ENCODE measurements at places on chromosomes 16 and 17.
A peak's percentile ranks its signal among the peaks of the same experiment; 100 is the strongest.

DNA sequence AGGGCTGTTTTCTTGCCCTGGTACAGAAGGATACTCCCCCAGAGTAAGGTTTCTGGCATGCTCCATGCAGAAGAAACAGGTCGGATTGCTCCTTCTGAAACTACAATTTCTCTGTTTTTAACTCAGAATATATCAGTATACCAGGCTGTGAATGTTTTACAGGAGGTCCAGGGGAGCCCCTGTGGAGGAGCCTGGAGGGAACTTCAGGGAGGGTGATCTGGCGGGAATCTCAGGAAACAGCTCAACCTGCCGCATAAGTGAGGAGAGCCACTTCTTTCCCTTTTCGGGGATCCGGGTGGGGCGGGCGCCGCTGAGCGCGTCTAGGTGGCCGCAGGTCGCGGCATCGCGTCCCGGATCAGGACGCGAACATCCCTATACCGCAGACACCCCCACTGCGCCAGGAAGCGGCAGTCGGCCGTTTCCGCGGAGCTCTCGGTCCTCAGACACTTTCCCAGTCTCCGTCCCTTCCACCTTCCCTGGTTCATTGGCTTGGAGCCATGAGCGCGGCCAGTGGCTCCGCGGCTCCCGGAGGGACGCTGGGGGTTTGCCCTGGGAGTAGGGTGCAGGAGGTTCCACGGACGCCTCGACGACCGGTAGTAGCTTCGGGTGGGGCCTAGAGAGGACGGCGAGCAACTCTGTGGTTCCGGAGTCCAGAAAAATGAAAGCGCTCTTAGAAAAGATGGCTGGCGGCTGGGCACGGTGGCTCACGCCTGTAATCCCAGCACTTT is 3.1 kb upstream of the ZNF764 start:
- peak; percentile 72 for DNase-seq

- no peak for DNase-seq
Measured at GRCh38 chr17:13647543-13648021, 45.9 kb upstream of the HS3ST3A1 start.

GRCh38 chr16:27639561-27640276 is 89.8 kb downstream of the KATNIP start:
- DNase-seq = no peak

GRCh38 chr17:11031787-11032186 is 193.9 kb upstream of the PIRT start:
- DNase-seq = no peak

GRCh38 chr16:22075043-22075757 is 17.1 kb upstream of the VWA3A start:
- DNase-seq = no peak

DNA sequence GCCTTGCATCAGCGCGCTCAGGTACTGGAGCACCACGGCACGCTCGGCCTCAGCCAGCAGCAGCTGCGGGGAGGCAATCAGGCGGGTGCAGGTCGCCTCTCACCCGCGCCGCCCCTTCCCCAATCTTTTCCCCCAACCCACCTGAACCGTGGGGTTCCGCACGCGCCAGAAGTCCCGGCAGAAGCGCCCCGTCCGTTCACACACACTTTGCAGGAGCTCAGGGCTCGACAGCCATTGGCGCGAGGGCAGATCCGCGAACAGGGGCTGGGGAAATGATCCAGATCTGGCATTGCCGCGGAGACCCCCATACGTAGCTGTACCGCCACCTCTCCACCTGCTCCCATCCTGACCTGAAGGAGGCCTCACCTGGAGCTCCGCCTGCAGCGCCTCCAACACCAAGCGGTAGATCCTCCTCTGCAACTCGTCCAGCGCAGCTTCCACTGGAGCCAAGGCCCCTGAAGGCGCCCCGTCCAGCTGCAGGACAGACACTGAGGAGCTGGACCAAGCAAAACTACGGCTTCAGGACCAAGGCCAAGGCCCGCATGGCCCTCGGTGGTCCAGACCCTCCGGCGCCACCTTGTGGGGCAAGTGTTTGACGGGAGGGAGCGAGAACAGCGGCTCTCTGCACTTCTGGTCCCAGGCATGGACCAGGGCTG is 1.4 kb upstream of the MATCAP1 start:
- DNase-seq = peak; percentile 86

DNA sequence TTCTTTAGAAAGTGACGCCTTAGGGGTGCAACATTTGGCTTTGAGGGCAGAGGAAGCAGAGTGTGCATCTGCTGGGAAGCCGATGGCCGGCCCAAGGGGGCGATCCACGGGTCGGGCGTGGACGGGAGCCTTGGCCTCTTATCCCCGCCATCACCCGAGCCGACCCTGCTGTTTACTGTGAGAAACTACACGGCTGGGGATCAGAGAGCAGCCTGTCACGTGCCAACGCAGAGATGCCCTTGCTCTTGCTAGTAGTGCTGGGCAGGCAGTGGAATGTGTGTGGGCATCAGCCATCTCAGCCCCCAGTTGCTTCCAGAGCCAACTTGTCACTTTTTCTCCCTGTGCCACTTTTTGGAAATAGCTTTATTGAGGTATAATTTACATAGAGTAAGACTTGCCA is 26.7 kb upstream of the ITGB4 start:
- DNase-seq = no peak

DNA sequence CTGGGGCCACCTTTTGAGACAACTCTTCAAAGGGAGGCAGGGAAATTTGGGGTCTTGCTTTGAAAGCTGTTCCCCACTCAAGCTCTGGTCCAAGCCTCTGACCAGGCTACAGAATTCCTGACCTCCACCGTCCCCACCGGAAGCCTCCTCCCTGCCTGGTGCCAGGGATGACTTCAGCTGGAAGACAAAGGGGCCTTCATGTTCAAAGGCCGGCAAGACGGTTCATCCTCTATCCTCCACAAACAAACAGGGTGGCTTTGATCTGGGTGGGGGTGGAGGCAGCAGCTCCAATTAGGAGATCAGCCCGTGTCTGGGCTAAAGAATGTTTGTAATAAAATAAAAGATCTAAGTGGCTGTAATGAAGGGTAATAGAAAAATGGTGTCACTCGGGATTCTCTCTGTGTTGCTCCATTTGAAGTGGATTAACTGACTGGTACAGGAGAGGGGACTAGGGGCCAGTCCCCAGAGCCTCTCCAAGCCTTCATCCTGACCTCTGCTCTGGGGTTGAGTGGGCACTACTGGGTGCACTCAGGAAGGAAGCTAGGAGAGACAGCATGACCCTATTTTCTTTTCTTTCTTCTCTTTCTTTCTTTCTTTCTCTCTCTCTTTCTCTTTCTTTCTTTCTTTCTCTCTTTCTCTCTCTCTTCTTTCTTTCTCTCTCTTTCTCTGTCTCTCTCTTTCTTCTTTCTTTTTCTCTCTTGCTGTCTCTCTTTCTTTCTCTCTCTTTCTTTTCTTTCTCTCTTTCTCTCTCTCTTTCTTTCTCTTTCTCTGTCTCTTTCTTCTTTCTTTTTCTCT is 27.5 kb upstream of the NKD1 start:
- DNase-seq = no peak

GRCh38 chr16:30934827-30935557 is 11.6 kb downstream of the FBXL19 start:
- DNase-seq = no peak

GRCh38 chr17:30422171-30422570 is 43.4 kb downstream of the CPD start:
- DNase-seq = no peak

GRCh38 chr16:15672514-15673167 is 22.6 kb downstream of the NDE1 start:
- peak; percentile 82 for DNase-seq

- DNase-seq = no peak
Measured at GRCh38 chr16:84922351-84923120, 88.8 kb downstream of the ZDHHC7 start.

- DNase-seq = no peak
Measured at GRCh38 chr17:28828294-28829040, 14.1 kb downstream of the FAM222B start.

DNA sequence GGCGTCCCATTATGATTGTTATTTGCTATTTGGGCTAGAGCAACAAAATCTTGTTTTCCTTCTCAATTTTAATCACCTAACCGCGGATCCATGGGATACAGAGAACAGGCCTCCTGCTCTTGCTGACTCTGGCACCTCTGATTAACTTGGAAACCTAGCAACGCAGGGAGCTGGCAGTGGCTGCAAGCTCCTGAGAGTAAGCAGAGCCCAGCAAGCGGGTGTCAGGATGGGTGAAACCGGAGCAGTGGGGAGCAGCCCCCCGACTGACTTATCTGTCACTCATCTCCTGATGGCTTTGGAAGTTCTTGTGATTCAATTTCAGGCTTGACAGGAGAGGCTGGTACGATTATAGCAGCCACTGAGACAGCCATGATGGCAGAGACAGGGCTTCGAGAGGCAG is 45.5 kb upstream of the CDC42EP4 start:
- no peak for DNase-seq

- no peak for DNase-seq
Measured at GRCh38 chr16:85461814-85462713, 151.1 kb upstream of the GSE1 start.

DNA sequence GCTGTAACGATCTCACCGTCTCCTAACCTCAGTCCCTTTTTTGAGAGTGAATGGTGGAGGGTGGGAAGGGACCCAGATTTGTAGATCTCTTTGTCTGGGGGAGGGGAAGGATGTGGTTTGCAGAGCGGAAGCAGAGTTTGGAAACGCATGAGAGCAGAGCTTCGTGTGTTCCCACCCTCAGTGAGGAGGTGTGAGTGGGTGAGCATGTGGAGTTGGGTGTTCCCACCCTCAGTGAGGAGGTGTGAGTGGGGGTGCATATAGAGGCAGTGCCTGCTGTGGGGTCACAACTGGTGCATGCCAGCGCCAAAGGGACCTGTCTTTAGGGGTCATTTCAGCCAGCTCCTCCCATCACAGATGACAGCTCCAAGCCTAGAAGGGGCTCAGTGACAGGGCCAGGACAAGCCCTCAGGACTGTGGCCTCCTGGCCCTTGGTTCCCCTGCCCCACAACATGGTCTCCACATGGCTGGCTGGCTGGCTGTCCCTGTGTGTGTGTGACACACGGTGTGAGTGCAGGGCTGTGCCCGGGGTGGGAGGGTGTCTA is 1.8 kb upstream of the CISD3 start:
- DNase-seq = peak; percentile 89

GRCh38 chr16:12502676-12503075 is 301.0 kb downstream of the CPPED1 start:
- no peak for DNase-seq

DNA sequence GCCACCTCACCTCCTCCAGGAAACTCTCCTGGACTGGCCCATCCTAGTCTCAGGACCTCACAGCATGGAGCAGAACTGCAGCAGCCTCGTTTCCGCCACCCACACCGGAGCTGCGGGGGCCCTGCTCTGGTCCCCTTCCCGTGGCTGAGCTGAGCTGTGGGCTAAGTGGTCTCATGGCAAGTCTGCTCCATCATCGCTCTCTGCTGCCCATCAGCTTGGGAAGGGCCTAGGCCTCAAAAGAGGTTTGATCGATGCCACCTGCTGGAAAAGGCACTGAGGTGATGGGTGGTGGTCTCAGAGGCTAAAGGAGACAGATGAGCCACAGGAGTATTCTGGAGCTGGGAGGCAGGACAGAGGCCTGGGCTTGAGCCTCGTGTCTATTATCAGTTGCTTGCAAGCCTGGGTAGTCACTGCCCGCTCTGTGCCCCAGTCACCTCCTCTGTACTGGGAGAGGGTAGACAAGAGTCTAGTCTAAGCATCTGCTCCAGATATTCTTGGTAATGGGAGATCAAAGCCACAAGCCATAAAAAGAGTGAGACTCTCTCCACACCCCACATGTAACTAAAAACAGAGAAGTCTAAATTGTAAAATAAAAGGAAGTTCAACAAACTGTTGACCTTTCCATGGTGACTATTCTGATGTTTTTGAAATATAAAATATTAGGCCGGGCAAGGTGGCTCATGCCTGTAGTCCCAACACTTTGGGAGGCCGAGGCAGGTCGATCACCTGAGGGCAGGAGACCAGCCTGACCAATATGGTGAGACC is 1.6 kb downstream of the ITGAE start:
- DNase-seq = no peak

GRCh38 chr16:21164521-21165168 is 6.2 kb downstream of the LDAF1 start:
- no peak for DNase-seq

- DNase-seq = no peak
Measured at GRCh38 chr16:55443434-55444346, 35.3 kb upstream of the MMP2 start.

- DNase-seq = no peak
Measured at GRCh38 chr16:9056061-9056460, 35.4 kb upstream of the HAPSTR1 start.

- DNase-seq = no peak
Measured at GRCh38 chr16:73615071-73615940, 567.4 kb upstream of the ZFHX3 start.

DNA sequence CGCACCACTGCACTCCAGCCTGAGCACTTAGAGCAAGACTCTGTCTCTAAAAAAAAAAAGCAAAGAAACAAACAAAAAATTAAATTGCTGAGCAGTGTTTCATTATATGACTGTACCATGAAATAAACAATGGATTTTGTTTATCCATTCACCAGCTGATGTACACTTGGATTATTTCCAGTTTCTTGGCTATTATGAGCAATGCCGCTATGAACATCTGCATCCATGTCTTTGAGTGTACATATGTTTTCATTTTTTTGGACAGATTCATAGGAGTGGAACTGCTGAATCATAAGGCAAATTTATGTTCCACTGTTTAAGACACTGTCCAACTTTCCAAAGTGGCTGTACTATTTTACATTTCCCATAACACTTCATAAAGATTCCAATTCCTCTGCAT is 8.0 kb downstream of the RNF157 start:
- no peak for DNase-seq

- DNase-seq = no peak
Measured at GRCh38 chr17:9028988-9029570, 7.8 kb downstream of the NTN1 start.

DNA sequence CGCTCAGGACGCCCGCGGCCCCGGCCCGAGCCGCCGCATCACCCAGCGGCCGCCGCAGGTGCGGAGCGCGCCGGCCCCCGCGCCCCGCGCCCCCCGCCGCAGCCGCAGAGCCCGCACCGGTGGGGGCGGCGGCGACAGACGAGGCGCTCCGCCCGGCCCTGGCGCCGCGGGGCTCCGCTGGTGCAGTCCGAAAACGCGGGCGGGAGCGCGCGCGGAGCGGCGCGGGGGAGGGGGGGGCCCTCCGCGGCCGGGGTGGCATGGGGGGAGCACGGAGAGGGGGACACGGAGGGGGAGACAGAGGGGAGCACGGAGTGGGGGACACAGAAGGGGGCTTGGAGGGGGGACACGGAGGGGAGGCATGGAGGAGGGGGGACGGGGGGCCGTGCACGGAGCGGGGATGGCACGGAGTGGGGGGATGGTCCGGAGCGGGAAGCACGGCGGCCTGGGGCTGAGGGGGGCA is at the start of gene AATK:
AATK (minus strand) TSS at position 189 of the 460 bp plus-strand sequence. CDS start 229 bp downstream, outside the sequence.
- peak; percentile 37 for DNase-seq

- DNase-seq = no peak
Measured at GRCh38 chr16:16062023-16062937, 112.9 kb downstream of the ABCC1 start.

DNA sequence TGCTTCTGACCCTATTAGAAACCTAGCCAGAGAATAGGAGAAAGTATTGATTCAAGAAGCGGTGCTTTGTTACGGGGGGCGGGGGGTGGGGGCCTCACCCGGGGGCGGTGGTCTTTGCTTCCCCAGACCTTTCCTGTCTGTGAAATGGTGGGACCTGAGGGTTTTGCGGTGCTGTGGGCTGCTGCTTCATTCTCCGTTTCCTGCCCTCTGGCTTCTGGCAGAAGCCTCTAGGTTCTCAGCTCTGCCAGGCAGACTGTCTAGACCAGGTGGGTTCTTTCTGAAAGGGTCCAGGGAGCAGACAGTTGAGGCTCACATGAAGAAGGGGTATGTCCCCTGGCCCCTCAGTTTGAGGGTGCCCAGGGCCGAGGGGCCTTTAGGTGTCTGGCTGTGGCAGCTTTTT is 14.0 kb downstream of the GSE1 start:
- DNase-seq = no peak
